ENCODE measurements at places on chromosomes 1 and 21.

DNA sequence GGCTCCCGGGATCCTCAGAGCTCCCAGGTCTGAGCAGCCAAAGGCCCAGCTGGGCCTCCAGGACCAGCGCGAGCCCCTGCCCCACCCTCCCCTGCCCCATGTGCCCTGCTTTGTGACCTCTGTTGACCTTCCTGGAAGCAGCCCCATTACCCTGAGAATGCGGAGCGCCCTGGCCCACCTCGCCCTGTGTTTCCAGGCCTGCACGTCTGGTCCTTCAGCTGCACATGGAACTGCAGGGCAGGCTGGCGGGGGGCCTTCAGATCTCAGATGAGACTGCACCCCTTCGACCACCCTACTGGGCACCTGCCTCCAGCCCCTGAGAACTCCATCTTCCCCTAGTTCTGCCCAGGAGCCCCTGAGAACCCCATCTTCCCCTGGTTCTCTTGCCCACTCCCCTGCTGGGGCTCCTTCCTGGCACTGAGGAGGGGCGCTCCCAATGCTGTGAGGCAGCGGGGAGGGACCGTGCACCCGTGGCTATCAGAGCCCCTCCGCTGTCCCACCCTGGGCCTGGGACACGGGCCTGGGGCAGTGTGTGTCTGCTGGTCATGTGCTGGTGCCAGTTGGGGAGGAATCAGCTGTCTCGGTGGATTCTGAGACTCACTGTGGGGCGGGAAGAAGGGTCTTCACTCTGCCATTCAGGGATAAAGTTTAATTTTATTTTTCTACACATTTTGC, 25.1 kb downstream of the TMEM201 start:
- DNase-seq, result no peak

DNA sequence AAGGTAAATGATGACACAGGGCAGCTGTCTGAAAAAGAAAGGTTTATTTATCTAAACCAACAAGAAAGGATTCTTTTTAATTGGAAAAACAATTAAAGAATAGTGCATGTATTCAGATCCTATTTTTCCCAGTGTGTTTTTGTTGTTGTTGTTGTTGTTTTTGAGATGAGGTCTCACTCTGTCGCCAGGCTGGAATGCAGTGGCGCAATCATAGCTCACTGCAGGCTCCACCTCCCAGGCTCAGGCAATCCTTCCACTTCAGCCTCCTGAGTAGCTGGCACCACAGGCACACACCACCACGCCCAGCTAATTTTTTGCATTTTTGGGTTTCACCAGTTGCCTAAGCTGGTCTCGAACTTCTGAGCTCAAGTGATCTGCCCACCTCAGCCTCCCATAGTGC, 22.1 kb downstream of the NEK2 start:
- DNase-seq, result no peak

DNA sequence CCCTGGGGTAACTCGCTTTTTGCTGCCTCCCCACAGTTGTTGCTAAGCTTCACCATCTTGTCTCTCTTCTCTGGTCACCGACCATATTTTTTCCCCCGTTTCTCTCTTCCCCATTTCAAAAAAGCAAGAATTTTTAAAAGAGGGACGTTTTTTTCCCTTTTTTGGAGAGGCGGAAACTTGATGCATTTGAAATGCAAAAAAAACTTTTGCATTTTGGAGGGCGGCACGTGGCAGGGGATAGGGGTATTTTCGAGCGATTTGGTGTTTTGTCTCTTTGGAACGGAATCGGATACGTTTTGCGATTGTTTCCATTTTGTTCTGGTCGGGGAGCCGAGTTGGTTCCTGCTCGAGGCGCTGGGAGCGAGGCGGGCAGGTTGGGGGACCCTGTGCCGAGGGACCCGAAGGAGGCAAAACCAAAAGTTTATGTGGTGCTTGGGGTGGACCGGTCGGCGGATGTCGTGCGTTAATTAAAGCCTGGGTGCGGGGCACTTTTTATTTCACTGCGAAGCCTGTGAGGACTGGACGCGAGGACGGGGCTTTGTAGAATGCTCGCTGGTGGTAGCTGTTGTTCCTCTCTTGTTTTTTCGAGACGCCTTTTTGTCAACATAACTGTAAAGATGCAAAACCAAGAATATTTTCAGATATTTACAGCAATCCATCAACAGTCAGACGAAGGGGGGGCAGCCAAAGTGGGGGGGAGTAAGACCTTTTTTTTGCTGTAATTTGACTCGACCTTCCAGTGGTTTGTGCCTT, 884 bp downstream of the H3-3A start:
- peak; percentile 28 for DNase-seq

DNA sequence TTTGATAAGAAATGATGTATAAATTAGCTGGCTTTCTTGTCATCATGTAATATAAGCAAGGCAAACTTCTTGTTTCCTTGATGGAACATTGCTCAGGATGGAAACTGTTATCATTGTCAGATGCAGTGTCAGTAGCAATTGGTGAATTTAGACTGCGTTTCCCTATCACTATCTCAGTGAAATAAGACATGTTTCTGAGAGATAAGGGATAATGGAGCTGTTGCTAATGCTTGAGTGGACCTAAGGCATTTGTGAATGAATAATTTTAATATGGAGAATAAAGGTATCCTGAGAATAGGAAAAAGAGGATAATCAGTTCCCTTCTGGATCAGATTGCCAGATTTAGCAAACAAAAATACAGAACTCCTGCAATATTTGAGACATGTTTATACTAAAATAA, 160.9 kb downstream of the HLX start:
- no peak for DNase-seq

DNA sequence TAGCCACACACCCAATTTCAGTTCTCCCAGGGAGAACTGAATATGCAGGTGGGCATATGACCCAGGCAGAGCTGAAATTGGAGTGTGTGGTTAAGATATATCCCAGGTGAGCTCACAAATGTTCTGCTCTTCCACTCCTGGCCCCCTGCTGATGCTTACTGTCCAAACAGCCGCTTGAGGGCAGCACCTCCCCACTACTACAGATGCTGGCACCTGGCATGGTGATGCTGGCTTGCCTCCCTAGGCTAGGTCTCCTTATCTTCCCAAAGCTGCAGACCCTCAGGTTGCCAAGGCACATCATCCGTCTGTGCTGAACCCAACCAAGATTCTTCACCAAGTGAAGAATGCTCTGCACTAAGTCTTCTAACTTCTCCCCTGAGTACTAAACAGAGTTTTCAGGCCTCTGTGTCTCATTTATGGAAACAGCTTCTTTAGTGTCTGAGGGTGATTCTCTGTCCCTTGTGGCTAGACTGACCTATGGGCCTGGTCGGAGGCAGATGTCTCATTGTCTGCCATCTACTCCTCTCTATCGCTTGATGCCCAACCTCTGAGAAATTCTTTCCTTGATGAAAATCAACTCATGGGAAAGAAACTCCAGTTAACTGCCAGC, 27.2 kb downstream of the XCL1 start:
- DNase-seq, result peak; percentile 65

DNA sequence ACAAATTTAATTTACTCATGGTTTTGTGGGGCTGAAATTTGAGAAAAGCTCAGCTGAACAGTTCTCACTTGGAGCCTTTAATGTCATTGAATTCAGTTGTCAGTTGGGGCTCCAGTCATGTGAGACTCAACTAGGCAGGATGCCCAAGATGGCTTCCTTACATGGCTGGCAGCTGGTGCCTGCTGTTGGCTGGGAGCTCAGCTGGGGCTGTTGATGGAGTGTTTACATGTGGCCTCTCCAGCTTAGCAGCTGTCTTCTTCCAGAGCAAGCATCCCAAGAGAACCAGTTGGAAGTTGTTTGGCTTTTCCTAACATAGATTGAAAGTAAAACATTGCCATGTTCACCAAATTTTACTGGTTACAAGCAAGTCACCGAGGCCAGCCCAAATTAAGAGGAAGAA, 81.8 kb upstream of the KCNA3 start:
- DNase-seq, result peak; percentile 22

- DNase-seq, result no peak
Measured at GRCh38 chr1:96164053-96164452, 557.5 kb upstream of the PTBP2 start.

DNA sequence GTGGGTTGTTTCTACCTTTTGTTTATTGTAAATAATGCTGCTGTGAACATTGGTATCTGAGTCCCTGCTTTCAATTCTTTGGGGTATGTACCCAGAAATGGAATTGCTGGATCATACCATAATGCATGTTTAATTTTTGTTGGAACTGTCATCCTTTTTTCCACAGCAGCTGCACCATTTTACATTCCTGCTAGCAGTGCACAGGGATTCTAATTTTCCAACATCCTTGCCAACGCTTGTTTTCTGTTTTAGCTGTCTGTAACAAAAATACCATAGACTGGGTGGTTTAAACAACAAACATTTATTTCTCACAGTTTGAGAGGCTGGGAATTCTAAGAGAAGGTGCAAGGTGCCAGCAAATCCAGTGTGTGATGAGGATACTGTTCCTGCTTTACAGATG, 65.1 kb downstream of the RAVER2 start:
- DNase-seq, result no peak

DNA sequence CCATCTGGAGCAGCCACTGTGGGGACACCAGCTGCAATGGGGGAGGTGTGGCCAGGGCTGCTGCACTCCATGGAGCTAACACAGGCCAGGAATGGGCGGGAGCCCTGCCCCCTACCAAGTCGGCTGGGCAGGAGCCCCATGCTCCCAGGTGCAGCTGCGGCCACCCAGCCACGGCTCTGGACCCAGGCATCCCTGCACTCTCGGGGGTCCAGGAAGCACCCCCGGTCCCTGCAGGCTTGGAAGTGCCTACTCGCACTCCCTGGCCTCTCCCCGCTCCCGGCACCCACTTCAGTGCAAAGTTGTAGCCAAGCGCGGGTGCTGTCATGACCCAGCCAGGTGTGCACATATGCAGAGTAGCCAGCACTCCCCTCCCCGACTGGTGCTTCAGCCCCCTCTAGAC, 91.8 kb downstream of the HLCS start:
- DNase-seq, result no peak

DNA sequence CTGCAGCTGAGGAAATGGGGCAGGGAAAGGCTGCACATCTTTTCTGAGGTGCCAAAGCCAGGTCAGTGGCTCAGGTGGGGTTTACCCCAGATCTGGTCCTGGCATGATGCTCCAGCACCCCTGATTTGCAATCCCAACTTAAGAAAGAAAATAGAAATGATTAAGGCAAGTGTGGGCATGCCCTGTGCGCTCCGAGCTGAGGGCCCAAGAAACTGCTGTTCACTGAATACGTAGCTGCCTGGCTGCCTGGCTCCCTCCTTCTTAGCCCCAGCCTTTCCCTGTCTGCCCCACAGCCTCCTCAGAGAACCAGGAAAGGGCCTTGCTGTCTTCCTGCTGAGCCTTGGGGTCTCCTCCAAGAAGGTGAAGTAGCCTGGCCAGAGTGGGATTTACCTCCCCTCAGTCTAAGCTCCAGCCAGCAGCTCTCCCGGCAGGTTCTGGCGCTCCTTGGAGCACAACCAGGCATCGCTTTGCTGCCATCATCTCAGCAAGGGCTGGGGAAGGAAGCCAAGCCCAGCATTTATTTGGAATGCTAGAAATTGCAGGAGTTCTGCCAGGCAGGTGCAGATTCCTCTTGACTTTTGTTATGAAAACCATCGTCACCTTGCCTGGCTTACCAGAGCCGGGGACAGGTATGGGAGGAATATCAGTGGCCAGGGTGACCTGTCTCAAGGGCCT, 51.3 kb upstream of the SELENON start:
- DNase-seq, result no peak

DNA sequence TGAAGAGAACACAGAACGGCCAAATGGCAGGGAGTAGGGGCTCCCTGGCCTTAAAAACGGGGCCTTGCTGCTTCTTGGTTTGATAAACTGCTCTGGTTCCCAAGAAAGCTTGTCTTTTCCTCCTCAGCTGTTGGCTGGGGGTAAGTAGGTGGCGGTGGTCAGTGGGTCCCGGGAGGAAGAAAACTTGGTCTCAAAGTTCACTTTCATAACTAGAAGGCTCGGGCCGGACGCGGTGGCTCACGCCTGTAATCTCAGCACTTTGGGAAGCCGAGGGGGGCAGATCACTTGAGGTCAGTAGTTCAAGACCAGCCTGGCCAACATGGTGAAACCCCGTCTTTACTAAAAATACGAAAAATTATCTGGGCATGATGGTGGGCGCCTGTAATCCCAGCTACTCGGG, 47.3 kb upstream of the CTBS start:
- DNase-seq, result no peak
